ENCODE measurements at places on chromosomes 2 and 18.

DNA sequence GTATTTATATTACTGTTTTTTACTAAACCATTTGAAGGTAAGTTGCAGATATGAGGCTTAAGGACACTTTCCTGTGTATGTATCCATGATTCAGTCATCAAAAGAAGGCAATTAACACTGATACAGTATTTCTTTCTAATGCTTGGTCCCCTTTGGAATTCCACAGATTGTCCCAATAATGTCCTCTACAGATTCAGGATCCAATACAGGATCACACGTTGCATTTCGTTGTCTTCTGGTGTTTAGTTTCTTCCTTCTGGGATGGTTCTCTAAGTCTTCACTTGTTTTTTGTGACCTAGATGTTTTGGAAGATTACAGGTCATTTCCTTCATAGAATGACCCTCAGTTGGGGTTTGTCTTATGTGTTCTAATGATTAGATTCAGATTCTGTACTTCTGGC is 40.0 kb downstream of the NPAS2 start:
- DNase-seq = no peak

GRCh38 chr2:176879426-176879995 is 333.1 kb upstream of the HNRNPA3 start:
- DNase-seq = no peak

GRCh38 chr2:219076253-219076652 is 15.5 kb upstream of the IHH start:
- DNase-seq = no peak

DNA sequence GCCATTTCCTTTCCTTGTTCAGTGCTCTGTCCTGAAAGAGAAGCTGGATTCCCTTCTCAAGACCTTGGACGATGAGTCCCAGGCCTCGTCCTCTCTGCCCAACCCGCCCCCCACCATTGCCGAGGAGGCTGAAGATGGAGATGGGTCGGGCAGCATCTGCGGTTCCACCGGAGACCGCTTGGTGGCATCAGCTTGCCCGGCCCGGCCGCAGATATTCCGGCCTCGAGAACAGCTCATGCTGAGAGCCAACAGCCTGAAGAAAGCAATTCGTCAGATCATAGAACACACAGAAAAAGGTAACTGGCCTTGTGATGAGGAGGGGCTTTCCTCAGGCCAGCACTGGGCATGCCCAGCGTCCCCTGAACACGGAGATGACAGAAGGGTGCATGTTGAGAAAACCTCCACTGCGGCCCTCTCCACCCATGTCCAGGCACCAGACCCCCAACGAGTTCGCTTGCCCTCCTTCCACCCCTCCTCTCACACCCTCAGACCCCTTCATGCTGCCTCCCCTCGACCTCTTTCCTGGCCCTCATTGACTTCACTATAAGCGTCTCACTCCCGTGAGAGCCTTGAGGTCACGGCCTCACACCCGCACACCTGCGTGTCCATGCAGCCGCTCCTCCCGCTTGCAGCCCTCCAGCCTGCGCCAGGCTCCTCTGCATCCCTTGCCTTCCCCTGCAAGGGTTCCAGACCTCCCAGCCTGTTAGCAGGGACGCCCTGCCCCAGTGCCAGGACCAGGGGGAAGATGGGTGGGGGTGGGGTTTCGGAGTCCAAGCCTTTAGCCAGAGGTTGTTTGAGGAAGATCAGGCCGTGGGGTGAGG is 95.0 kb downstream of the DGKD start:
- peak; percentile 45 for DNase-seq

GRCh38 chr2:229445019-229445418 is 173.9 kb upstream of the PID1 start:
- DNase-seq = peak; percentile 84

GRCh38 chr2:70733646-70734180 is 34.3 kb downstream of the ADD2 start:
- DNase-seq = no peak

- no peak for DNase-seq
Measured at GRCh38 chr2:171754254-171754939, 67.1 kb downstream of the DYNC1I2 start.

GRCh38 chr18:50619861-50620275 is 60.0 kb downstream of the MAPK4 start:
- no peak for DNase-seq

- no peak for DNase-seq
Measured at GRCh38 chr2:155309483-155309882, 611.0 kb downstream of the KCNJ3 start.

DNA sequence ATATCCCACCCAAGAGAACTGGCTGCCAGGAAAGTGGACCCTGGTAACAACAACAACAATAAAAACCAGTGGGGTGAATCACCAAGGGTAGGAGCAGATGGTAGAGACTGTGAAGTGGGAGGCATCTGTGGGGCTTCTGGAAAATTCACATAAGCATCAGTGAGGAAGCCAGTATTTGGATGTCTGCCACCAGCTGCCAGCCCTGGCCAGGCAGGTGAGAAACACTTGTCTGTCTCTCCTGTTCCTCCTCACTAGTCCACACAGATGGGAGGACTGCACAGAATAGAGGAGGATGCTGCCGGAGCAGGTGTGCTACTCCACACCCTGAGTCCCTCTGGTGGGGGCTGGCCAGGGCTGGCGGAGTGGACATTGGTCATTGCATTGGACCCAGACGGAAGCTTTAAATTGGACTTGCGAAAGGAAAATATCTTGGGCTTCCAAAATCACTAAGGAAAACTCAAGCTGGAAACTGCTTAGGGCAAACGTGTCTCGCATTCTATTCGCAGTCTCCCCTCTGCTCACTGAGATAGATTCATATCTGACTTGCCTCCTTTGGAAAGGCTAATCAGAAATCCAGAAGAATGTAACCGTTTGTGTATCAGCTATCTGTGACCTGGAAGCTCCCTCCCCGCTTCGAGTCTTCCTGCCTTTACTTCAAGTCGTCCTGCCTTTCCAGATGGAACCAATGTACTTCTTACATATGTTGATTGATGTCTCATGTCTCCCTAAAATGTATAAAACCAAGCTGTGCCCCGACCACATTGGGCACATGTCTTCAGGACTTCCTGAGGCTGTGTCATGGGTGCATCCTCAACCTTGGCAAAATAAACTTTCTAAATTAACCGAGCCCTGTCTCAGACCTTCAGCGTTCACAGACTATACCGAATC is 69.1 kb downstream of the NAB1 start:
- no peak for DNase-seq

- DNase-seq = no peak
Measured at GRCh38 chr2:223283771-223284170, 231.8 kb downstream of the KCNE4 start.

GRCh38 chr2:62800618-62801017 is 95.1 kb downstream of the EHBP1 start:
- DNase-seq = no peak

GRCh38 chr2:45403036-45403435 is 208.0 kb downstream of the SRBD1 start:
- no peak for DNase-seq

Measured in fibroblast of upper back skin (primary cell).